NCI-H1105 (cell line): ENCODE measurements at places on chromosomes 3 and 15.

DNA sequence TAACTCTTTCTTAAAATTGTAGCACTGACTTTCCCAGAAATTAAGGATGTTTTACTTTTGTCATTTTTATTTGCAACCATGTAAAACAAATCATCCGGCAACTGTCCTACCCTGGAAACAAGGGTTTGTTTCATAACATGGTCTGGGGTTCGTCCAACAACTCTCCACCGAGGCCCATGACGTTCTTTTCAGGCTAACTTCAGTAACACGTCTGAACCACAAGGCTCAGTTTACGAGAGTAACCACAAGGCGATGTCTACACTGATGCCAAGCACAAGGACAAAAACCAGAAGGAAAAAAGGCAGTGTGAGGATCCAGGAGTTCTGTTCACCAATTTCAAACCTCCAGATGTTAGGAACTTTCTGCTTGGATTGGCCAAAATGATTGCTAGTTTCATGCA is 546.1 kb downstream of the NTRK3 start:
- DNase-seq, result no peak

- no peak for DNase-seq
Measured at GRCh38 chr3:150823277-150823676, 60.3 kb upstream of the SIAH2 start.

DNA sequence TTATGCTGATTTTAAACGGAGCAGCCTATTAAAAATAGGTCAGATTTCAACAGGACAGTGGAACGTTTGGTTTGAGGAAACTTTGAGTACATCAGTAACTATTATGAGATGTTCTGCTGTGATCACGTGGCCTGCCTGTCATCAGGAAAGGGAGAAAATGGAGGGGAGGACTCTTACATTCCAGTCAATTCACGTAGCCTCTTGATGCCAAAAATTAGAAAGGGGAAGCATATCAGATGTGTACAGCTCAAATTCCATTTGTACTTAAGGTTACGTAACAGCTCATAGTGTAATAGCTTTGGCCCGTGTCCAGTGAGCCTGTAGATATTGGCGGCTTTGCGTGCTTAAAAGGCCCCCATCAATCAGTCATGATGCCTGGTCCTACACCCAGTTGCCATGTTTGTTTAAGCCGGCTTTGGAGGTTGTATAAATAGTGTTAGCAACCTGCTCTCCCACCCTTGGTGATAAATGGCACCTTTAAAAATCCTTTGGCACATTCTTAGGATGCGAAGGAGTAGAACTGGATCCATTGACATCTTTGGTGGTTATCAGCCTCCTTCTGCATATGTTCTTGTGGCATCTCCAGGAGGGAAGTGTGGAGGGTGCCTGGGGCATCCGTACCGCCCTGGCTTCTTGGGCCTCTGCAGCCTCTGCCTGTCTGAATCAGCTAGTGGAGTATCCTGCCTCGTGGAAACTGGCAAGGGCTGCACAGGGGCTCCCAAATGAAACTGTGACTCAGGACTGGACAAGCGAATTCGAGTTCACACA is 163.9 kb downstream of the THSD4 start:
- peak; percentile 94 for DNase-seq

GRCh38 chr3:138467931-138468330 is 33.5 kb downstream of the ESYT3 start:
- DNase-seq, result no peak

GRCh38 chr3:8154617-8155016 is 347.0 kb upstream of the LMCD1 start:
- no peak for DNase-seq

DNA sequence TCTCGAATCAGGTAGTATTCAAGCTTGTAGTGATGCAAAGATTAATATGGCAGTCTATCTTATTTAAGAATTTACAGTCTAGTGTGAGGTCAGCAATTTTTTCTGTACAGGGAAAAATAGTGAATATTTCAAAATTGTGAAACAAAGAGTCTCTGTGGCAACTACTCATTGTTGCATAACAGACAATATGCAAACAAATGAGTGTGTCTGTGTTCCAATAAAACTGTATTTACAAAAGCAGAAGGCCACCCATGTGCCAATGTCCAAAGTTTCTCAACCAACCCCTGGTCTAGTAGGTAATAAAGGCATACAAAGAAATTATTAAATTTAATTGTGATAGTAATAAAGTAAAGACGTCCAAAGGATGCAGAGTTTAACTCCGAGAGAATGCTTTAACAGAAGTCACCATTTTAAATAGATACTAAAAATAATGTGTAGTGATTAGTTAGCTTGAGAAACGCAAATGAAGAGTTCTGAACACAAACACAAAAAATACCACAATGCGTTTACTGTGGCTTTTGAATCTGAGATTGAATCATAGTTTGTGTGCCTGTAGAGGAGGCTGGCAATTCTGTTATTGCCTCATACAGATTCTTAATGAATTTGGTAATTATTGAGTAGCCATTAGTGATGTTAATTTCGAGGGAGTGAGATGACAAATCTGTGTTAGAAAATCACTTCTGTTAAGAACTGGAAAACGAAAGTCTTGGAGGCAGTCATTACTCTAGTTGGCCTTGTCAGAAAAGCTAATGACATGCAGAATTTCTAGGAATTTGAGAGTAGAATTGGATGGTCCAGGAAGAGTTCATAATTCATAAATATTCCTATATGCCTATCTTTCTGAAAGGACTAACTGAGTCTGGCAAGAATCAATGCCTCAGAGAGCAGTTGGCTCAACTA is 48.7 kb downstream of the CADM2 start:
- no peak for DNase-seq

- DNase-seq, result no peak
Measured at GRCh38 chr3:143700431-143700975, 147.8 kb downstream of the SLC9A9 start.

GRCh38 chr15:48794697-48795134 is 16.2 kb downstream of the CEP152 start:
- DNase-seq, result no peak

- no peak for DNase-seq
Measured at GRCh38 chr15:29034151-29034550, 148.4 kb downstream of the APBA2 start.

DNA sequence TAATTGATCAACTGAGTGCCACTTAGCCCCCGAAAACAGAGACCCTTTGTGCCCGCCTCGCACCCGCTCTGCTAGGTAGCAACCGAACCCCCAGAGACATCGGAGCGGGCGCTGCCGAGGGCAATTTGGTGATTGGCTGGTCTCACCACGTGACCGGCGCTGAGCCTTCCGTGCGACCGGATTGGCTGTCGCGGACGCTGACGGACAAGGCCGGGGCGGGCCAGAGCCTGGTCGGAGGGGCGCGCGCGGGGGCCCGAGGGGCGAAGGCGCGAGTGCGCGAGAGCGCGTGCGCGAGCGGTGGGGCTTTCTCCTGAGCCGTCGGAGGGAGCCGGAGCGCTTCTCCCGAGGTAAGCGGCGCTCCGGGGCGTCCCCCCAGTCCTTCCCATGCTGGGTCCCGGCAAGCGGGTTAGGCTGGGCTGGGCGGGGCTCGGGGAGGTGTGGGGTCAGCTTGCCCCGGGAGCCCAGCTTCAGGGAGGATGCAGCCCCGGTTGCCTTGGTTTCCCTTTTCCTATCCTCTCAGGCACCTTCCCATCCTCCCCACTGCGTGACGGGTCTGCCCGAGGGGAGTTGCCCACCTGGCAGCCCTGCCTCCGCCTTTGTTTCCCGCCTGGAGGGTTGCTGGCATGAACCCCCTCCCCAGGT is at the start of gene TMEM108:
TSS of gene TMEM108 (plus strand) at position 303 of the 642 bp plus-strand sequence.
- peak; percentile 99 for DNase-seq

DNA sequence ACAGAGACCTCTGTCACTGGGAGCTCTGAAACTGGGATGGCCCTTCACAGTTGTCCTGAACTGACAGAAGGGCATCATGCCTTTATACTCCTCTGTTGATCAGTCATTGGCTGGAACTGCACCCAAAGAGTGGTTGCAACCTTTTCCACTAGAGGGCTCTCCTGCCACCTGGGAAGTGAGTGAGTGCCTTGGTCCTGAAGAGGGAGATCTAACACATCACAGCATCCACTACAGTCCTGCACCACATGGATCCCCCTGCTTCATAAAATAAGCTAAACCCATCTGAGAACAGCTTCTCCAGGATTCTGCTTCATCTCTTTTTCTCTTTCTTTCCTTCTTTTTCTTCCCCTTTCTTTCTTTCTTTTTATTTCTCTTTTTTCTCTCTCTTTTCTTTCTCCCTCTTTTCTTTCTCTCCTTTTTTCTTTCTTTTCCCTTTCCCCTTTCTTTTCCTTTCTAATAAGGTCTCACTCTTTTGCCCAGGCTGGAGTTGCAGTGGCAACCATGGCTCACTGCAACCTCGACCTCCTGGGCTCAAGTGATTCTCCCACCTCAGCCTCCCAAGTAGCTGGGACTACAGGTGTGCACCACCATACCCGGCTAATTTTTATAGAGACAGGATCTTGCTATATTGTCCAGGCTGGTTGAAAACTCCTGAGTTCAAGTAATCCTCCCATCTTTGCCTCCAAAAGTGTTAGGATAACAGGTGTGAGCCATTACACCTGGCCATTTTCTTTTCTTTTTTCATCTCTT is 42.8 kb upstream of the RAF1 start:
- no peak for DNase-seq

DNA sequence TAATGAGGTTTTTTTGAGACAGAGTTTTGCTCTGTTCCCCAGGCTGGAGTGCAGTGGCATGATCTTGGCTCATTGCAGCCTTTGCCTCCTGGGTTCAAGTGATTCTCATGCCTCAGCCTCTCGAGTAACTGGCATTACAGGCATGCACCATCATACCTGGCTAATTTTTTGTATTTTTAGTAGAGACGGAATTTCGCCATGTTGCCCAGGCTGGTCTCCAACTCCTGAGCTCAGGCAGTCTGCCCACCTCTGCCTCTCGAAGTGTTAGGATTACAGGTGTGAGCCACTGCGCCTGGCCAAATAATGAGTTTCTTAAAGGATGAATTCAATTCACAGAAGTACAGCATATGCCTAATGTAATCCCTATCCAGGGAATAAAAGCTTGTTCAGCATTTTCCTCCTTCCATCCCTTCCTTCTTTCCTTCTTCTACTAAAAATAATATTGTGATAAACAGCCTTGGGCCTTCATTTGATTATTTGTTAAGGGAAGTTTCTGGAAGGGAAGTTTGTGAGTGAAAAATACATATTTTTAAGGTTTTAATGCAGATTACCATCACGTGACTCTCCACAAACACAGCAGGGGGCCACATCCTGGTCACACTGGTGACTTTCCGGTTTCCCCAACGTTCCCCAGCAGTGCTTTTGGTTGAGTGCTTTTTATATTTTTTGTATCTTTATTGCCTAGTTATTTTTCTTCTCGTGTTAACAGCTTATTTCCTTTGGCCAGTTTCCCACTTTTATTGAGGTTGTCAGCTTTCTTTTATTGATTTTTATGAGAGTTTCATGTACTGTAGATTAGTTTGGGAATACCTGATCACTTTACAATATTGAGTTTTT is 116.8 kb downstream of the USP13 start:
- DNase-seq, result no peak

DNA sequence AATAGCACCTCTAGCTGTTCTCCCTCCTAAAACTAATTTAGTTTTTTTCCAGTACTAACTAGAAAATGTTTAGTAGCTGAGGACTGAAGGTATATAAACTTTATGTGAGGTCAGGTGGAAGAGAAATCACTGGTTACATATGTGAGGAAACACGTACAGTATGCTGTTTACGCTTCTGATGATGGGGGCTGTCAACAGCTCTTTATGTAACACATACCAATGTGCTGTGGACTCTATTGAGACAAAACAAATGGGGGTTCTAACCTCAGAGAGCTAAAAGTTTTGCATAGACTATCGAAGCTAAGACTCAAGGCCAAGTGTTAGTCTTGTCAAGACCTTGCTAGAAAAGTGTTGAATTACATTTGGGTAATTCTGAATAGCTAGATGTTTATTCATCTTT is 107.5 kb downstream of the SYNPR start:
- DNase-seq, result no peak

DNA sequence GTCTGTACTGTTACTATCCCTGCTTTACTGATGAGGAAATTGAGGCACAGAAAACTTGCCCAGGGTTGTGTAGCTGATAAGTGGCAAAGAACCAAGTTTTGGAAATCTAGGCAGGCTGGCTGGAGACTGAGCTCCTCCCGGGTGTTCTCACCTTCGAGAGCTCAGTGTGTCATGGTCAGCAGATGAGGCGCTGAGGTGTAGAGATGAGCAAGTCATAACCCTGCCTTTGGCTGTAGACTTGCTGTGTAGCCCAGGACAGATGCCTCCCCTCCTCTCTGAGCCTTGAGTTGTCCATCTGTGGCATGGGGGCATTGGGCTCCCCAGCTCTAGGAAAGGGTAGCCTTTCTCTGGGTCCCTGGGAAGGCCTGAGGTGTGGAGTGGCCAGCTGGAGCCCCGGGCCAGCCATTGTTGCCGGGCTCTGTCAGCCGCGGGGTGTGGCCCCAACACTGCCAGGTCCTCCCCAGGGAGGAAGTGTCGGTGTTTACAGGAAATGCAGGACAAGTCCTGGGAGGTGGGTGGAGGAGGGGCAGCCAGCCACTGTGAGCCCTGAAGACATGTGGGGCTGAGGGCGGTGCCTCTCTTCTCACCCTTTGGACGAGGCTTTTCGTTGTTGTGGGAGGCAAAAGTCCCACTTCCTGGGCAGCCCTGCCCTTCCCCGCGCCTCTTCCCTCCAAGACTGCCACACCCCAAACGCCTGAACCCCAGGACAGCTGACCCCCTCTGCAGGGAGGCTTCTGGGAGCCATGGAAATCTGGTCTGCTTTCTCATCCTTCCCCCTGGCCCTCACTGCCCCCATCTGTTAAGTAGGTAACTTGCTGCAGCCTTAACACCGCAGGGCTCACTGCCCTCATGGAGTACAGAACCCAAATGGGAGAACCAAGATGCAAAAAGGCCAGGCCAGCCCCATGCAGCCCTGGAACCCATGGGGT is 29.1 kb downstream of the FGD5 start:
- no peak for DNase-seq

DNA sequence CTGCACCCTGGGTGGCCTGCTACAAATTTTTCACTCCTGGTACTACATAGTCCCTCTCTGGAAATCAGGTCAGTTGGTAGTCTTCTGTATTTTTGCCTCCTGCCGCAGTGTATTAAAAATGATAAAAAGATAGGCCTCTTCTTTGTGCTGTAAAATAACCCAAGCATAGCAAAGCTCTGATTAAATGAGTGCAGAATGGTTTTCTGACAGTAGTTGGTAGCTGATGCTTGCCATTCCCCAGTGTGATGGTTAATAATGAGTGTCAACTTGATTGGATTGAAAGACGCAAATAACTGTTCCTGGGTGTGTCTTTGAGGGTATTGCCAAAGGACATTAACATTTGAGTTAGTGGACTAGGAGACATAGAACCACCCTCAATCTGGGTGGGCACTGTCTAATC is 264.4 kb upstream of the ZNF717 start:
- no peak for DNase-seq

DNA sequence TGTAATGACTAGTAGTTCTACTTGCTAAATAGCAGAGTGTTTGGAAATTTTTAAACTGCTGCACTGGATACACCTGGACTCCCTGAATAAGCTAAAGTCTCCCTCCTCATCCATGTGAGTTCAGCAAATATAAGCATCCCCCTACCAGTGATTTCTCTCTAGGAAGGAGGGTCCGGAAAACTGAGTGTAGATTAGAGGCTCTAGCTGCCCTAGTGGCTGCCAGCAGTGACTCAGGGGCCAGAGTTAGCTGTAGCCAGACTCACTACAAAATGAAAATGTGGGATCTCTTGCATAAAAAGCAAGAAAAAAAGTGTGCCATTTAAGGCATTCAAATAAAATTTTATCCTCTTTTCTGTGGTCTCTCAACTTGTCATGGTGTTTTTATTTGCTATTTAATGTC is 485.0 kb upstream of the ATP11B start:
- DNase-seq, result no peak
